Large intestine (tissue), 12 donors: ENCODE measurements at places on chromosomes 6 and 20.
A peak's percentile ranks its signal among the peaks of the same experiment; 100 is the strongest.

DNA sequence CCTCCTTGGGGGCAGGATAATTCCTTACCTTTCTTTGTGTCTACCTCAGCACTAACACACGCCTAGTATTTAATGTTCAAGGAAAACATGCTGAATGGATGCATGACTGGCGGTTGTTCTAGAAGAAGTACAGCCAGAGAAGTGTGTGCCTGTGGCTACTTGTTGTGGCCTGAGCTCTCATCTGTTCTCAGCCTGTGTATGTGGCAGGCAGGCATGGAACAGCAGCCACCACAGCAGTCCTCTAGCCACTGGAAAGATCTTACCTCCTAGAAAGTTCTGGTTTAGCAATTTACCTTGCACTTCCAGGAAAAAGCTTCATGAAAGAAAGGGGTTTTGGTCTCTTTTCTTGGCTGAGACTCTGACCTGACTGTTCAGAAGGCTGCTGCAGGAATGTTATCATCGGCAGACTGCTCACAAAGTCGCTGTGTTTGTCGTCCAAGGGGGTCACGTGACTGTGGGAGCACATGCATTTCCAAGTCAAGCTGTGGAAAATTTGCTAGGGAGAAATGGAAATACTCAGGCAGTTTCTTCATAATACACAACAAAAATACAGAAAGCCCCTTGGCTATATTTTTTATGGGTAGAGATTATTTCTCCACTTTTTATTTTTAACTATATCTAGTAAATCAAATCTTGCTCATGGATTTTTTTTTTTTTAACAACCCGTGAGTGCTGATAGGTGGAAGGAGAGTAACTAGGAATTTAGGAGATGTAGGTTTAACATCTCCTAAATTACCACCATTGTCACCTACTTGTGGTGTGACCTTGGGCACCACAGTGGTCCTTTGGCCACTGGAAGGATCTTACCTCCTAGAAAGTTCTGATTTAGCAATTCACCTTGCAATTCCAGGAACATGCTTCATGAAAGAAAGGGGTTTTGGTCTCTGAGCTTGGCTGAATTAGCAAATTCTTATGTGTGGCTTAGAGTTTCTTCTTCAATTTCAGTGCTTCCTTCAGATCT lies 110.8 kb upstream of the GPR6 start:
- no peaks in the 10 kb centered on the region for H3K36me3 ChIP-seq
- H3K27me3 ChIP-seq = peaks cover 2% of the 10 kb centered on the region
- H3K4me3 ChIP-seq = no peak overlapping the region

DNA sequence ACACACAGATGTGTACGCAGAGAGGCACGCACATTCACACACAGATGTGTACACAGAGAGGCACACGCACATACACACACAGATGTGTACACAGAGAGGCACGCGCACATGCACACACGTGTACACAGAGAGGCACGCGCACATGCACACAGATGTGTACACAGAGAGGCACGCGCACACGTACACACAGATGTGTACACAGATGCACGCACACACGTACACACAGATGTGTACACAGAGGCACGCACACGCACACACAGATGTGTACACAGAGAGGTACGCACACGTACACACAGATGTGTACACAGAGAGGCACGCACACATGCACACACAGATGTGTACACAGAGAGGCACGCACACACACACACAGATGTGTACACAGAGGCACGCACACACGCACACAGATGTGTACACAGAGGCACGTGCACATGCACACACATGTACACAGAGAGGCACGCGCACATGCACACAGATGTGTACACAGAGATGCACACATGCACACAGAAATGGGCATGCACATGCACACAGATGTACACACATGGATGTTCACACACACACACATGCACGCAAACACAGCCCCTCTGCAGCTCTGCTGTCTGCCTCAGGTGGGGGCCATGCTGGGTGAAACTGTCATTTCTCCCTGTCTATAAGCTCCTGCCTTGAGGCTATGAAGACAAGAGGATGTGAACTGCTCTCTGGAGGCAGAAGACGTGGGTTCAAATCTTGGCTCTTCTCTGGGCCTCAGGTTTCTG lies 14.3 kb upstream of the MYT1 start:
- H3K4me3 ChIP-seq = no peak overlapping the region
- H3K27ac ChIP-seq = no peak overlapping the region
- no peaks in the 10 kb centered on the region for H3K27me3 ChIP-seq
- H3K4me1 ChIP-seq = peaks cover 3% of the 10 kb centered on the region

GRCh38 chr20:39259010-39259803 lies 297.1 kb downstream of the DHX35 start:
- no peak for DNase-seq
- H3K4me1 ChIP-seq = no peaks in the 10 kb centered on the region
- no peaks in the 10 kb centered on the region for H3K27me3 ChIP-seq
- no peaks in the 10 kb centered on the region for H3K36me3 ChIP-seq

DNA sequence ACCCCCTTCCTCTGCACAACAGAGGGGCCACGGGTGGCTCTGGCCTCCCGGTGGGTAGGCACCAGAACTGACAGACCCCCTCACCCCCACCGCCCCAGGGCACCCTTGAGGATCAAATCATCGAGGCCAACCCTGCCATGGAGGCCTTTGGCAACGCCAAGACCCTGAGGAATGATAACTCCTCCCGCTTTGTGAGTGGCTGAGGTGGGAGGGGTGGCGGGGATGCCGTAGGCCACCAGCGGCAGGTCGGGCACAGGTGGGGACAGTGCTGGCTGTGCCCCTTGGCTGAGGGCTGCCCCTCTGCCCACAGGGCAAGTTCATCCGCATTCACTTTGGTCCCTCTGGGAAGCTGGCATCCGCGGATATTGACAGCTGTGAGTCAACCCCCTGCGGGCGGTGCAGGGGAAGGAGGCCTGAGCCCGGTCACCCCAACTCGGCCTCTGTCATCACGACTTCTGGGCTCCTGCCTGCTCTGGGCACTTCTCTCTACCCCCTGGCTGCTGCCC lies 29.1 kb downstream of the MYH7B start:
- no peak overlapping the region for H3K4me3 ChIP-seq
- DNase-seq = no peak
- H3K27me3 ChIP-seq = peaks cover 35% of the 10 kb centered on the region
- peaks cover 12% of the 10 kb centered on the region for H3K4me1 ChIP-seq

GRCh38 chr6:169092375-169092774 lies 161.3 kb downstream of the THBS2 start:
- H3K4me3 ChIP-seq = no peak overlapping the region
- H3K27me3 ChIP-seq = no peaks in the 10 kb centered on the region
- no peaks in the 10 kb centered on the region for H3K36me3 ChIP-seq
- DNase-seq = no peak
- H3K4me1 ChIP-seq = no peaks in the 10 kb centered on the region

DNA sequence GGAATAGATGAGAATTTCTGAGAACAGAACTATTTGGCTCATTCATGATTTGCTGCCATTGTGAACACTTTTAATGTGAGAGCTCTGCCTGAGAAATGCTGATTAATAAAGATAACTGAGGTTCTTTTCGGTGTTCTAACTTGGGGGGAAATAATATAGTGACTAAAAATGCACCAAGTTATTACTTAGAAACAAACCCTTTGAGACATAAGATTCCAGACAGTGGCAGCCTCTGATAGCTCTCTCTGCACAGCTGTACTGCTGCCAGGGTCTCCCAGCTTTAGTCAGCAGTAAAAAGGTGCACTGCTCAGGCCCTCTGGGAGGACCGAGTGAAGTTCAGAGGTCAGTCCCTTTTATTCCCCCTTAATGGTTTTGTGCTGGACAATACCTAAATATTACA lies 2.5 kb upstream of the PRDM1 start:
- no peak overlapping the region for H3K4me3 ChIP-seq
- no peak for DNase-seq
- peak overlapping the region; percentile 82 for H3K27ac ChIP-seq
- peaks cover 41% of the 10 kb centered on the region for H3K36me3 ChIP-seq

- H3K4me1 ChIP-seq = no peaks in the 10 kb centered on the region
- H3K36me3 ChIP-seq = no peaks in the 10 kb centered on the region
- DNase-seq = no peak
- H3K27ac ChIP-seq = no peak overlapping the region
- H3K27me3 ChIP-seq = peaks cover 4% of the 10 kb centered on the region
Observed at GRCh38 chr20:59435518-59435917, 135.1 kb downstream of the EDN3 start.

GRCh38 chr20:58078741-58079522 lies 149.5 kb downstream of the ANKRD60 start:
- no peaks in the 10 kb centered on the region for H3K4me1 ChIP-seq
- no peak overlapping the region for H3K27ac ChIP-seq
- no peaks in the 10 kb centered on the region for H3K27me3 ChIP-seq
- DNase-seq = peak; percentile 11
- no peak overlapping the region for H3K4me3 ChIP-seq

GRCh38 chr6:15110726-15111354 lies 135.0 kb upstream of the JARID2 start:
- no peak for DNase-seq
- H3K4me3 ChIP-seq = no peak overlapping the region
- no peak overlapping the region for H3K27ac ChIP-seq
- no peaks in the 10 kb centered on the region for H3K36me3 ChIP-seq
- no peaks in the 10 kb centered on the region for H3K27me3 ChIP-seq

DNA sequence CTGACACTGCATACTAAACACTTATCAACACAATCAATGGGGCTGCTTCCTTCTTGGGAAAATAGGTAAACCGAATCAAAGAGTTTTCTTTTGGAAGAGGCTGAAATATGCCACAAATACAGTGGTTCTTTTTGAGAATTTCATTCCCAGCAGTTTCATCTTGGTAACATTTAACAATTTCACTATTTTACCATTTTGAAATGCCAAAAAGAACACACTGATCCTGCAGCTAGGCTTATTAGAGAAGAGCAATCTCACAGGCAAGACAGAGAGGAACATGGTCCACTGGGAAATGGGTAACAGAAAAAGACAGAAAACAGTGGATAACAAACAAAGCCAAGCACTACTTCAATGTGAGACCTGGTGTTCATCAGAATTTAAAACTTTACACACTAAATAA lies 2.5 kb downstream of the CNR1 start:
- peaks cover 42% of the 10 kb centered on the region for H3K27me3 ChIP-seq
- no peak for DNase-seq
- H3K4me3 ChIP-seq = no peak overlapping the region
- peaks cover 5% of the 10 kb centered on the region for H3K4me1 ChIP-seq
- no peaks in the 10 kb centered on the region for H3K36me3 ChIP-seq

GRCh38 chr20:18019068-18019467 lies 38.6 kb downstream of the OVOL2 start:
- H3K27ac ChIP-seq = no peak overlapping the region
- peaks cover 24% of the 10 kb centered on the region for H3K36me3 ChIP-seq
- no peaks in the 10 kb centered on the region for H3K4me1 ChIP-seq
- H3K27me3 ChIP-seq = no peaks in the 10 kb centered on the region
- H3K4me3 ChIP-seq = no peak overlapping the region
- no peak for DNase-seq

DNA sequence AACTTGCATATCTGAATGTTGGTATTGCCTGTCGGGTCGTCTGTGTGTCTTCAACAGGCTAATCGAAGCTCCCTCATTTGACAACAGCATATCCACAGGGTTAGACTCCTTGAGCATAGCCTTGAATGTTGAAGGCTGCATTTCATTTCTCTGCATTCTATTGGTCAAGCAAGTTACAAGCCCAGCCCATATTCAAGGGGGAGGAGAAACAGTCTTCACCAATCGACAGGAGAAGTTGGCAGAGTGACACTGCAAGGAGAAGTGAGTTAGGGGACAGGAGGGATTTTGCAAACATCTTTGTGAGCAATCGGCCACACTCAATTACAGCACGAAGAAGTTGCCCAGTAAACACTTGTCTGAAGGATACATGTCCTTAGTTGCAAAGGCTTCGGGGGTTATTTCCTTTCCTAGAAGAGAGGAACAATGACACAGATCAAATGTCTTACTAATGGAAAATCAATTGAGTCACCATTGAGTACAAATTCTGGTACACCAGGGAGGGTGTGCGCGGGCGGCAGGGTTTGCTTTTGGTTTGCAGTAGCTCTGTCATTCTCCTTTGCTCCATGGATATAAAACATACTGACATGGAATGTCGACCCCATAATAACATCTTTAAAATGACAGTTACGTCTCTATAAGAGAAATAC lies 60.6 kb upstream of the NT5E start:
- peak overlapping the region; percentile 68 for H3K27ac ChIP-seq
- no peak overlapping the region for H3K4me3 ChIP-seq
- peaks cover 32% of the 10 kb centered on the region for H3K4me1 ChIP-seq
- H3K27me3 ChIP-seq = no peaks in the 10 kb centered on the region
- no peaks in the 10 kb centered on the region for H3K36me3 ChIP-seq
- DNase-seq = peak; percentile 51

GRCh38 chr6:19842030-19842615 lies 5.0 kb downstream of the ID4 start:
- no peaks in the 10 kb centered on the region for H3K4me1 ChIP-seq
- H3K36me3 ChIP-seq = no peaks in the 10 kb centered on the region
- no peak overlapping the region for H3K27ac ChIP-seq
- DNase-seq = no peak

- no peaks in the 10 kb centered on the region for H3K27me3 ChIP-seq
- peak; percentile 76 for DNase-seq
- H3K4me3 ChIP-seq = no peak overlapping the region
- H3K4me1 ChIP-seq = no peaks in the 10 kb centered on the region
- H3K27ac ChIP-seq = no peak overlapping the region
- H3K36me3 ChIP-seq = no peaks in the 10 kb centered on the region
Observed at GRCh38 chr6:19538096-19538495, 299.1 kb upstream of the ID4 start.
